Esophagus squamous epithelium (tissue), 5 donors: ENCODE measurements at places on chromosomes 1 and 21.

GRCh38 chr1:3471356-3472087 lies 17.1 kb downstream of the ARHGEF16 start:
- no peak for DNase-seq

DNA sequence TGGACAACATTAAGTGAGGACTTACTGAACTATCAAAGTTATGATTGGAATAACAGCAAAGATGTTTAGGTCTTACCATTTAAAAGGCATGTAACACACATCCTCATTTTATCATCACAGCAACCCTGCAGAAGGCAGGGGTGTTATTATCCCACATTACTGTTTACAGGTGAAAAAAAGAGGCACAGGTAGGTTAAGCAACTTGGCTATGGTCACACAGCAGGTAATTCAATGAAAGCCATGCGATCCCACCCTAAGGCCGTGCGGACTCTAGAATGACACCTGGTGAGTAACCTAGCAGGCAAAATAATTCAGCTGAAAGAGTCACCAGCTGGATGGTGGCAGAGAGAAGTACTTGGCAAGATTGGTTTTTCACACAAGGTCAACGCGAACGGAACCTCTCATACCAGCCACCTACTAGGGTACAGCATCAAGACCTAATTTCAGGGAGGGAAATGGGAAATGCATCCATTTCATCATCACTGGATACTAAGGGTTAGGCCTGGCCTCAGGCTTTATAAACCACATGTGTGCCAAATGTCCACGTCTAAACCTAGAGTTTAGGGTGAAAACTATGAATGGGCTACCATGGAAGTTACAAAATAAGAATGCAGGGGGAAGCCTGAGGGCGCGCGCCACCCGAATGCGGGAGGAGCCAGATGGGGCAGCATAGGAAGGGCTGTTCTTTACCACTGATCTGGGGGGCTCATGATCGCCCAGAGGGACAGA lies 85.3 kb downstream of the SLC66A1 start:
- DNase-seq: no peak

DNA sequence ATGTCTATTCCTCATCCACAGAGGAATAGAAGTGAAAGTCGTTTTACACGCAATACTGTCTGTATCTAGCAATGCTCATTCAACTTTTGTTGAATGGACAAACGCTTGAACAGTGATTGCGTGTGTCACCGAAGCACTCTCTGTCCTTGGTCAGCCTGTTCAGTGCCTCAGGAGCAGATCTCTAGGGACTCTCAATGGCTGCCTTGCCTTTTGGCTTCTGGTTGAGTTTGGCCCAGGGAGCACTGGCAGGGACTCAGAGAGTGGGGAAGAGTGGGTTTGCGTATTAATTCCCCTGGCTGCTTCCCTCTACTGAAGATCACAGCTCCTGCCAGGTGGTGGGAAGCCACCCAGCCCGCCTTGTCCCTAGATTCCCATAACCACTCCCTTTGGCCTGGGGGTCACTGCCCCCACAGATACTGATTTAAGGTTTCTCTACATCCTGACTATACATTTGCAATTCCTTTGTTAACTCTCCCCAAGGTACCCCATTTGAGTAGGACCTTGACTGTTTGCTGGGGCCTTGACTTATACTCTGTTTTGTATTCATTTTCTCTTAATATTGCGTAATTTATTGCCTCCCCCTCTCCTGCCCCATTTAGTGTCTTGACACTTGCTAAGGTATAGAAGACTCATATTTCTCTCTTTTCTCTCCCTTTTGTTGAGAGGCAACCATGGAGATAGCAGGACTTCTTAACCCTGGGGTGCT lies 61.7 kb upstream of the USP24 start:
- no peak for DNase-seq

- DNase-seq: no peak
Observed at GRCh38 chr1:16026723-16027484, 5.1 kb downstream of the CLCNKA start.

- DNase-seq: no peak
Observed at GRCh38 chr1:101088431-101088830, 62.8 kb upstream of the DPH5 start.

GRCh38 chr1:192158181-192158580 lies at the start of gene RGS18:
Gene RGS18, plus strand, starts transcription at chr1:192158462. Its CDS starts 176 bp downstream, at chr1:192158638.
- no peak for DNase-seq

GRCh38 chr1:177567393-177567792 lies 396.6 kb downstream of the BRINP2 start:
- no peak for DNase-seq

DNA sequence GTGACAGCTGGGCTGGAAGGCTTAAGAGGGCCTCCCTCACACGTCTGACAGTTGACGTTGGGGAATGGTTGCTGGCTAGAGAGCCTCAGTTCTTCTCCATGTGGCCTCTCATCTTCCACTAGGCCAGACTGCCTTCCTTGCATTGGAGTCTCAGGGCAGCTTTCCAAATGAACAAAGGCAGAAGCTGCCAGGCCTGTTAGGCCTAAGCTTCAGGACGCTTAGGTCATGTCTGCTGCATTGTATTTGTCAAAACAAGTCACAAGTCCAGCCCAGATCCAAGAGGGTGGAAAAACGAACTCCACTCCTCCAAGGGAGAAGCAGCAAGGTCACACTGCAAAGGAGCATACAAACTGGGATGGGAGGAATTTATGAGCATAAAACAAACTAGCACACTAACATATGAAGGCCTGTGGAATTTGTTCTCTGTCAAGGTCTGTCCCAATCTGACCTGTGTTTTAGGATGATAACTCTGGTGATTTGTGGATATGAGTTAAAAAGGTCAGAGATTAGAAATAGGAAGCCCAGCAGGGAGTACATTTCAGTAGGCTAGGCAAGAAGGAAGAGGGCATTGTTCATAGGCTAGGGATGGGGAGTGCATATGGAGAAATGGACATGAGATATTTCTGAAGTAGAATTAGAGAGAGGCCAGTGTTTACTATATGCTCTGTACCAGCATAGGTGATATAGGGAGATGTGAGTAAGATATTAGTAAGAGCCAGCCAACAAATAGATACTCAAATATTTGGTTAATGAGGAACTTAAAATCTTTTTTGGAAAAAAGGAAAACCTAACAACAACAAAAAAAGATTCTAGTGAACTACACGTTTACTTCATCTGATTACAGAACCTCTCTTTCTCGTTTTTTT lies 29.1 kb upstream of the CNN3 start:
- DNase-seq: no peak

GRCh38 chr1:60864722-60865121 lies 217.6 kb upstream of the NFIA start:
- no peak for DNase-seq

- DNase-seq: no peak
Observed at GRCh38 chr1:170669586-170670530, 5.9 kb downstream of the PRRX1 start.

GRCh38 chr21:45965084-45965809 lies 16.3 kb upstream of the COL6A1 start:
- no peak for DNase-seq

GRCh38 chr1:201890223-201890622 lies 1.5 kb downstream of the SHISA4 start:
- DNase-seq: no peak

DNA sequence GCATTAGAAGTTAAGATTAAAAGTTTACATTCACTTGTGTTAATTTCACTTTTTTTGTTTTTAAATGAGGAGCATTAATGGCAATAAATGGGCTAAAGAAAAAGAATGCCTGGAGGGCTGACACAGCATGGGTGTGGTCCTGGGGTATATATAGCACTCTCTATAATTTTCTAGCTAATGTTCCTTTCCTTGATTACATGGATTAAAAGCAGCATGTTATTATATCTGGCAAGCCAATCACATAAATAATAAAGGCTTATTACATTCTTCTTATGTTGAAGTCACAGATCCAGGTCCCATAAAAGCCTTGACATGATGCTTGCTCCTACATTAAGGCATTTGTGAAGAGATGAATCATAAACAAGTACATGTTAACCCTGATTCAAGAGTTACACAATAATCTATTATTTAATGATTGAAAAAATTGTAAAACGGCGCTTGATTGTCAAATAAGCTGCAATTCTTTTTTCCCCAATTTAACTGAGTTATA lies 91.4 kb downstream of the LYPLAL1 start:
- DNase-seq: no peak

GRCh38 chr1:200831091-200831490 lies 41.7 kb upstream of the GPR25 start:
- DNase-seq: no peak

GRCh38 chr1:7614576-7615074 lies 156.5 kb upstream of the VAMP3 start:
- DNase-seq: no peak

GRCh38 chr1:162861101-162861500 lies at the start of gene CCDC190:
Gene CCDC190, minus strand, starts transcription at chr1:162861175. Its CDS starts 1,529 bp downstream, at chr1:162859646.
- no peak for DNase-seq

DNA sequence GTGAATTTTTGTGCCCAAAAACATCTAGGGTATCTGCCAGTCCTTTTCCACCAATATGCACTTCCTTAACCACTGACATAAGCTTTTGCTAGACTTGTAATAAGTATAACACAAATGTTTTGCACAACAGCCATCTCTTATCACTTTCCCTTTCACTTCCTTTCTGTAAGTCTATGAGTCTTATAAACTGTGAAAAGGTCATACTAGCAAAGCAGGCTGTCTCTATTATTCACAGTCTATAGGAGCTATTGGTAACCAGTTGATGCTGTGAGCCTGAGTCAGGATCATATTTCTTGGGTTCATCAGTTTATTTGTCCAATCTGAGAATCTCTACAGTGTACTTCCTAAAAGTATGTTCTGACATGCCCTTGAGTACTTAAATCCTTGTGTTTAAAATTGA lies 172.6 kb downstream of the CHRM3 start:
- DNase-seq: no peak

GRCh38 chr1:8382608-8383505 lies 64.9 kb downstream of the SLC45A1 start:
- no peak for DNase-seq

DNA sequence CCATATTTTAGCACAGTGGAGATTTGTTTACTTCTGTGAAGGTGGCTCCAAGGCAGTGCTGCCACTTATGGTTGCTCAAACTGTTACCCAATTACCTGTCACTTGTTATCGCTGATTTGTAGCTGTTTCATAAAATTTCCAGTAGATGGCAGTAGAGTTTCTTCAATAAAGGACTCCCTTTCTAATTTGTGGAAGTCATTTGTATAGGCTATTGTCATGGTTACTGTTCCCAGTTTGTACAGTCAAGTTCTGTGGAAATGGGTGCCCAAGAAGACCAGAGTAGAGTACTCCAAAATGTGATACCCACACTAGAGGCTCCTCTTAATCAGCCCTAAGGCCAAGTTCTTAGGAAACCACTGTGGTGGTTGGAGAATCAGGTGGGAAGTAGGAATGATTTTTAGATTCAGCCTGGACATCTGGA lies 186.1 kb downstream of the CLEC20A start:
- no peak for DNase-seq
